GM12892 (cell line): ENCODE measurements at places on chromosomes 1 and 21.

- no peak for DNase-seq
Observed at GRCh38 chr1:200351826-200352549, 57.8 kb downstream of the ZNF281 start.

DNA sequence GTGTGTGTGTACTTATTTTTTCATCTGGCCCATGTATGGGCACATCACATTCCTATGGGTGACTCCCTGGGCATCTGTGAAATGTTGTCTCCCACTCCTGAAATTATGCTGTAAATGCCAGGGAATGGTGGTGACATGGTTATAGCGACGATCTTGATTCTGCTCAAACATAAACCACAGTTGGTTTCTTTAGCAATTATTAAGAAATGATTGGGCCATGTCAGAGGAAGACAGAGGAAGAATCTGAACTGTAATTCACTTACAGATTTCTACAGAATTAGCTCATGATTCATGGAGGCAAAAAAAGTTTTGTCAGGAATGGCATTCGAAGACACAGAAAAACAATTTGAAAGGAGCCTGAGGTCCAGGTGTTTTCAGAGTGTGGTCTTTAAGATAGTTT is 25.8 kb upstream of the KCNE1 start:
- DNase-seq, result no peak

DNA sequence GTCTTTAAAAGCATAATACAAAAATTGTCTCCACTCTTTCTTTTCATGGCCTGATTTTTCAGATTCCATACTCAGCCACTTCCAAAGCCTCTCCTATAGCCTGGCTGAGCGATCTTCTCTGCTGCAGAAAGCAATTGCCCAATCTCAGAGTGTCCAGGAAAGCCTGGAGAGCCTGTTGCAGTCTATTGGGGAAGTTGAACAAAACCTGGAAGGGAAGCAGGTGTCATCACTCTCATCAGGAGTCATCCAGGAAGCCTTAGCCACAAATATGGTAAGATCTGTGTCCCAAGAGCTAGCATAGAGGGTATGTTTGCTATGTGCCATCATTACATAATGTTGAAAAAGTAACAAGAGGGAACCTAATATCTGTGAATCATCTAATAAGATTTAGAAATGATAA is 130.7 kb upstream of the BMP8A start:
- no peak for DNase-seq

GRCh38 chr1:89147678-89148658 is 22.1 kb upstream of the GBP2 start:
- DNase-seq, result no peak

- no peak for DNase-seq
Observed at GRCh38 chr1:3717041-3717714, 35.1 kb upstream of the CCDC27 start.

GRCh38 chr1:13583966-13584791 is 547 bp downstream of the PDPN start:
- DNase-seq, result no peak

GRCh38 chr1:103477101-103477500 is 48.4 kb upstream of the RNPC3 start:
- DNase-seq, result no peak

- peak; percentile 29 for DNase-seq
Observed at GRCh38 chr1:107964336-107965109, 457 bp downstream of the VAV3 start.

GRCh38 chr1:234520908-234521817 is 42.2 kb upstream of the TARBP1 start:
- DNase-seq, result no peak

DNA sequence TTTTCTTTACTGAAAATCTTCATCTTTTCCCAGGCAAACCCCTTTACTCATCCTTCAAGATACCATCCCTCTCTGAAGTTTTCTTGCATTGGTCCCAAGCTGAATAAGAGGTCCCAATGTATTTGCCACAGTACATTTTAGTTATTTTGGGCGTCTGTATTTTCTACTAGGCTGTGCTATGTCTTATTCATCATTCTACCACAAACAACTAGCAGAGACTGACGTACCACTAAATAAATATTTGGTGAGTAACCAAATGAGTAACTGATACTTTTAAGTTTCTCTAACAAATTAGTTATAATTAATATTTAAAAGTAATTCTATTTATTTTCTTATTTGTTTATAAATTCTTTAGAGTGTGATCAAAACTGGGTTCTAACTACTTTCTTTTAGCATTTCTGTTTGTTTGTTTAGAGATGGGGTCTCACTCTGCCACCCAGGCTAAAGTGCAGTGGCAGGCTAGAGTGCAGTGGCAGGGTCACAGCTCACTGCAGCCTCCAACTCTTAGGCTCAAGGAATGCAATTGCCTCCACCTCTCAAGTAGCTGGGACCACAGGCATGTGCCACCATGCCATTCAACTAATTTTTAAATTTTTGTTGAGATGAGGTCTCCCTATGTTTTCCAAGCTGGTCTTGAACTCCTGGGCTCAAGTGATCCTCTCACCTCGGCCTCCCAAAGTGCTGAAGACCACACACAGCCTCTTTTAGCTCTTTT is 33.1 kb downstream of the NDC1 start:
- no peak for DNase-seq

GRCh38 chr21:46088189-46088588 is 9.7 kb upstream of the COL6A2 start:
- no peak for DNase-seq

- no peak for DNase-seq
Observed at GRCh38 chr1:32715901-32716311, 13.3 kb upstream of the SYNC start.

GRCh38 chr1:1285102-1285571 is 4.9 kb downstream of the SCNN1D start:
- DNase-seq, result no peak

DNA sequence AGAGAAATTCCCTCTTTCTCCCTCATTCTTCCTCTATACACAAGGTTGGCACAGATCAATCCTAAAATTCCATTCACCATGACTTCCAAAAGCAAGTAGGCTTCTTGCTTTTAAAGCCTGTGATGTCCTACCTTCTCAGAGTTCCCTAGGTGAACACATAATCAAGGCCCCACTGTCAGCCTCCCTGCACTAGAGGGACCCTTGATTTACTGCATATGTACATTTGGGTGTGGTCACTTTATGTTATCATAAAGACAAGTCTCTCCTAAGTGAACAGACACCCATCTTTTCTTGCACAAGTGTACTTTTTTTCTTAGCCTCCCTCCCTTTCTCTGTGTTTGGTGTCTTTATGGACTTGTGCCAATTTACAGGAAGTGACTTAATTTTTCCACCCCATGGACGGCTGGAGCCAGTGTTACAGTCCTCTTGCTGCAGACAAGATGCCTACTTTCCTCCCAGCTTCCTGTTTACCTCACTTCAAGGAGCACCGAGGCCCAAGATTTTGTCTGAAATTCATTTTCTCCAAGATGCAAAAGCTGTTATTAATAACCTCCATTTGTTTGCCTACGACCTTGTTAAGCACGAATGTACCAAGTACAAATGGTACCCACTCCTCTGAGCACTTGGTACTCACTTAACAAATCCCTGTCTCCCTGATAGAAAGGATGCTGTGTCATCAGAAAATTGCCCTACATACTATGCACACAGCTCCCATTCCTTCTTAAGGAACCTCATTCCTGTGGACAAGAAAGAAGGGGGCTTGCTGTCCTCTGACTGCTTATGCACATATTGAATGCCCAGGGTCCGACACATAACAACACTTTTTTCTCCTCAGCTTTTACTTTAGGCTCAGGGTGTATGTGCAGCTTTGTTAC is 82.8 kb upstream of the SLC44A3 start:
- DNase-seq, result no peak

DNA sequence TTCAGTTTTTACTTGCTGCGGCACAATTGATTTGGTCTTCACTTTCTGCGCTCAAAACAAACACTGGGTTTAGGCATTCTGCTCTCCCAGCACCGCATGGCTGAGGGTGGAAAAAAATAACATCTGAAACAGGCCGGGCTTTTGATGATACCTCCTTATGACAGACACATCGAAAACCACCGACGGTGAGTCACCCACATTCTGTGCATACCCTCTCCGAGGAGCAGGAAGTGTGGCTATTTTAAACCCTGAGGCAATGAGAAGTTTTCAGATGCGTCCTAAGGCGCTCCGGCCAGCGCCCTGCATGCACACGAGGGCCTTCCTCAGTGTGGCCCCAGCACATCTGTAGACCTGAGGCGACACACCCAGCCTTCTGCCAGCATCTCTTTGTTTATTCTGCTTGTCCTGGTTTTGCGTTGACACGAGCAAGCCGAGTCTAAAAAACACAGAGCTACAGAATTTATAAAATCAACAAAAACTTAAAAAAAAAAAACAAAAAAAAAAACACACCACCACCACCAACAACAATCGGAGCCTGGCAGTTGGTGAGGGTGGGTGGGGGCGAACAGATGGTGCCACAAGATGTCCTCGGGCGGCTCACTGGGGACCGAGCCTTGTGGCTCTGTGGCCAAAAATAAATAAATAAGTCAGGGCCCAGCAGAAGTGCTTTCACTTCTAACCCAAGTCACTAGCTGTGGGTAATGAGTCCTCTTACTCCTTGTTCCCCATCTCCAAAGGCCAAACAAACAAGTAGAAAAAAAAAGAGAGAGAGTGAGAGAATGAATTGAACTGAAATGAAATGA is 162.6 kb upstream of the IRF2BP2 start:
- peak; percentile 69 for DNase-seq

DNA sequence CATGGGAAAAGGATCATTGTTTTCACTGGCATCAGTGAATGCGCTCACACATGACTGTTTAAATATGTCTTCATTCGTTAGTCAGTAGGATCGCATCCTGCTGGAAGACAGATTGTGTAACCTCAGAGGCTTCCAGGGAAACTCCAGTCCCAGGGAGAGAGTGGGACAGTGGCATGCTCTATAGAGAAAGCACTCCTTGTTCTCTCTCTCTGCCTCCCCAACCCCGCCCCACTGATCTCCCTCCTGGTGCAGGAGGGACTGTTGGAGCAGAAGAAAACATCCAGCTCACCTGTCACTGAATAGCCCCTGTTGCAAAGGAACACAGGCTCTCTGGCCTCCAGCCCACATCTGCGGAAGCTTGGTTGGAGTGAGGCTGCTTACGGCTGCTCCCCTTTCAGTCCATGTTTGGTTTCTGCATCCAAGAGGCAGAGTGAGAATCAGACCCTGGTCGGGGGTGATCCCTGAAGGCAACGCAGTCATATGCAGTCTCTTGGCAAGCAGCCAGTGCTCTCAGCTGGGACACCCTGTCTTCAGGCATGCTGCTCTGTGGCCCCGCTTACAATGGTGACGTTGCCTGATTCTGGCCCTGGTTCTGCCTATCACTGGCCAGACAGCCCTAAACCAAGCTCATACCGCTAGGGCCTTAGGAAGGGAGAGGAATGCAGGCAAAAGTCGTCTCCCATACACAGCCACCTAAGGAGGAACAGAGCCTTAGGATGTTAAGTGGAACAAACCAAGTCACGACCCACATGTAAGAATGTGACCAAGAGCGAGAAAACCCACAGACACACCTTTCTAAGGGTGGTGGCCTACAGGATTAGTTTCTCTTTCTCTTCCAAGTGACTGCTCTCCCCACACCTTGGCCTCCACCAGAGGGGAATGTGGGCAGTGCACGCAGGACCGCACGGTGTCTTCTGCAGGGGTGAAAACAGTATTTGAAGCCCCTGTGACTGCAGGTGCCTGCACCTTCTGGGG is 39.7 kb downstream of the BACE2 start:
- DNase-seq, result no peak

DNA sequence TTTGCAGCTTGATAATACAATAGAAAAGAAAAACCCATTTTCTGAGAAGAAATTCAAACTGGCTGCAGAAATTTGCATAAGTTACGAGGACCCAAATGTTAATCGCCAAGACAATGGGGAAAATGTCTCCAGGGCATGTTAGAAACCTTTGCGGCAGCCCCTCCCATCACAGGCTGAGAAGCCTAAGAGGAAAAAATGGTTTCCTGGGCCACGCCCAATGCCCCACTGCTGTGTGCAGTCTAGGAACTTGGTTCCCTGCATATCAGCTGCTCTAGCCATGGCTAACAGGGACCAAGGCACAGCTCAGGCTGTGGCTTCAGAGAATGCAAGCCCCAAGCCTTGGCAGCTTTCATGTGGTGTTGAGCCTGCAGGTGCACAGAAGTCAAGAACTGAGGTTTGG is 37.5 kb upstream of the TMEM61 start:
- no peak for DNase-seq

DNA sequence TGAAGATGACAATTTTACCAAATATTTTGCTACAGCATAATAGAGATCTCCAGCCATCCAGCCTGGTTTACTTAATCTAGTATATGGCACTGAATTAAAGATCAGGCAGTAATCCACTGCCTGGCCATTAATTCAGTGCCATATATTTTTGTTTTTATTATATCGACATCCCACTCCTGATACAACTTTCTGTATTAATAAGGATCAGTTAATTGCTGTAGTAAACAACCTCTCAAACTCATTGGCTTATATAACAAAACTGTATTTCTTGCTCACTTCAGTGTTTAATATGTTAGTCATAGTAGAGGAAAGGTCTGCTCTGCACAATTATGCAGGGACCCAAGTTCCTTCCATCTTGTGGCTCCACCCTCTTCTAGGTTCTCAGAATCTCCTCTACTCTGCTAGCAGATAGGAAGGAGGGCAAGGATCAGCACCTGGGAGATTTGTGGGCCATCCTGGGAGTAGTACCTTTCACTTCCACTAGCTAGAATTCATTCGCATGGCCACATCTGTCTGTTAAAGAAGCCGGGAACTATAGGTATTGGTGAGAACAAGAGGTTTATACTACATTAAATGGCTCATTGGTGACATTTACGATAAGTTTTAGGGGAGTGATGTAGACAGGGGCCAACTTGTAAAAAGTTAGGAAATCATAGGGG is 3.6 kb upstream of the ZDHHC18 start:
- DNase-seq, result no peak

- no peak for DNase-seq
Observed at GRCh38 chr21:20259031-20259867, 739.0 kb upstream of the NCAM2 start.

- DNase-seq, result no peak
Observed at GRCh38 chr1:150493175-150493574, 6.0 kb downstream of the TARS2 start.

DNA sequence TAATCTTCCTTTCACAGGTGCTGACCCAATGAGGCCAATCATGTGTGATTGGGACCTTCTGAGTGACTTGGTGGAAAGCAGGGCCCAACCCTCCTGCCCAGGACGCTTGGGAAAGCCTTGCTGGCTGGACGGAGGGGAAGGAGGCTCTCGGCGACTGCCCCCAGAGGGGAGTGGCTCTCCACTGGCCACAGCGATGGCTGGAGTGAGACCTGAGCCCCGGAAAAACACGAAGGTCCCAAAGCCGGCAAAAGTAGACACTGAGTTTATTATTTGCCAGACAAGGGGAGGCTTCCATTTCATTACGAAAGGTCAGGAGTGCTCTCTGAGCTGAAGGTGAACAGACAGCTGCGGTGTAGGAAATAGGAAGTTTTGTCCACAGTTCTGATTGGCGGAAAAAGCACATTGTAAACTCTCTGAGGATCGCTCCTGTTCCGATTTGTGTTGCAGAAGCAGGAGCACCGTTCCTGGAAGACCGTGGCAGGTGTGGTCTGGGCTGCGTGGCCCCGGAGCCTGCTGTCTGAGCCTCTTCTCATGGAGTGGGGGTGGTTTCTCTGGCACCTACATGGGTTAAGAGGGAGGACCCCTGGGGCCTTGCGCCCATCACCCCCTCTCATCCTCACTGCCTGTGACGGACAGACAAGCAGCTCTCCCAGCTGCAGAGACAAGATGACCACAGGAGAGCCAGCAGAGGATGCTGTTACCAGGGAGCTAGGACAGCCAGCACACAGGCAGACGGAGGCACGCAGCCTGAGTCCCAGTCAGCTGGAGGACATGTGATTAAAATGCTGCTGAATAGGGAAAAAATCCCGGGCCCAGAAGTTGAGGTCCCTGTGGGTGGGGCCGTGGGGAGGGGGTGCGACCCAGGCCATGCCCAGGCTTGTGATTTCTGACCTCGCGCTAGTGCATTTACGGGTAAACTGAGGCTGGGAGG is 41.5 kb downstream of the KRTAP10-1 start:
- no peak for DNase-seq
